ENCODE measurements at places on chromosomes 13 and 19. TPM values are rescaled to one million over a fixed set of nuclear protein-coding genes. Genes with fewer than 3 reads are reported as not detected.

KLK12 gene
- not detected for total RNA-seq

HIPK4 gene
- 0.15 TPM for total RNA-seq

ZNF559 gene
- 12.3 TPM for total RNA-seq

MLLT1 gene
- 80.1 TPM for total RNA-seq

SHISA7 gene
- total RNA-seq = 0.21 TPM

Data from A673 (cell line).